Upper lobe of right lung (tissue), 1 donor: ENCODE measurements at places on chromosomes 2 and 18. TPM values are rescaled to one million over a fixed set of nuclear protein-coding genes. Genes with fewer than 3 reads are reported as not detected.

GRCh38 chr2:71927757-71928715 lies 219.6 kb downstream of the CYP26B1 start:
- no peaks in the 10 kb centered on the region for H3K27me3 ChIP-seq
- H3K4me1 ChIP-seq, result no peaks in the 10 kb centered on the region
- H3K4me3 ChIP-seq, result no peak overlapping the region
- DNase-seq, result peak; percentile 33
- H3K36me3 ChIP-seq, result no peaks in the 10 kb centered on the region

DNA sequence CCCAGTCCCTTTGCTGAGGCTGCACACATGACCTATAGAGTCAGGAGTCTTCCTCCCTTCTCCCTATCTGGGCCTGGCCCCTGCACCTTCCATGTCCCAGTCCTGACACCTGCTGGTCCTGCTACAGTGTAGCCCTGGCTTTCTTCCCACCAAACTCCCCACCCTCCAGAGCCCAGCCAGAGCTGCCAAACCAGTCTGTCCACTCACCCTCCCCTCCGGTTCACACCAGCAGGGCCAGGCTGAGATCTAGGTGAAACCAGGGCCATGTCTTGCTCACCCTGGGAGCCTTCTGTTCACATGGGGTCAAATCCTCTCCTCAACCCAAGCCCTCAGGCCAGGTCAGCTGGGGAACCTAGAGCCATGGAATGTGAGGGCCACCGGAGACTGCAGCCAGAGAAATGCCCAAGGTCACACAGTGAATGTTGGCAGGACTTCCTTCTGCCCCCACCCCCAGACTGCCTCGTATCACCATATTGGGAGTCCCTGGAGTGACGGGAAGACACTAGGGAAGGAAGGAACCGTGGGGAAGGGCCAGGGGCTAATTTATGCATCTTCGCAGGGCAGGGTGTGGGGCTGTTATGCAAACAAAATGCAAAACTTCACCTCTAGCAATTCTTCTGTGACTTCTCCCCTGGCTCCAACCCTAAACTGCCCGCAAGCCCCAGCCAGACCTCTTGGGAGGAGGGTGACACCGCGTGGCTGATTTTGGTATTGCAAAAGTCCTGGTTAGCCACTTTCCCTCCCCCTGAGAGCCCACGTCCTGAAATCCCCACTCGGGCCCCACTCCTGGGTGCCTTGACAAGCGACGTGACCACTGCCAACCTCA lies 14.6 kb downstream of the TNS1 start:
- DNase-seq, result peak; percentile 93
- H3K27me3 ChIP-seq, result no peaks in the 10 kb centered on the region
- H3K36me3 ChIP-seq, result no peaks in the 10 kb centered on the region

GRCh38 chr2:217247476-217247875 lies 387.6 kb upstream of the TNP1 start:
- H3K27ac ChIP-seq, result peak overlapping the region; percentile 70
- H3K27me3 ChIP-seq, result no peaks in the 10 kb centered on the region
- H3K4me1 ChIP-seq, result peaks cover 19% of the 10 kb centered on the region

- no peak overlapping the region for H3K4me3 ChIP-seq
- no peaks in the 10 kb centered on the region for H3K27me3 ChIP-seq
- no peak for DNase-seq
- H3K36me3 ChIP-seq, result no peaks in the 10 kb centered on the region
- peaks cover 84% of the 10 kb centered on the region for H3K4me1 ChIP-seq
Observed at GRCh38 chr2:16655445-16655837, 10.2 kb downstream of the CYRIA start.

- no peak for DNase-seq
- H3K4me1 ChIP-seq, result peaks cover 4% of the 10 kb centered on the region
- H3K27me3 ChIP-seq, result no peaks in the 10 kb centered on the region
- no peaks in the 10 kb centered on the region for H3K36me3 ChIP-seq
- H3K27ac ChIP-seq, result no peak overlapping the region
- H3K4me3 ChIP-seq, result no peak overlapping the region
Observed at GRCh38 chr2:236109061-236109460, 59.1 kb downstream of the GBX2 start.

Gene AFF3
- 44.6 TPM for total RNA-seq

- no peaks in the 10 kb centered on the region for H3K36me3 ChIP-seq
- H3K4me1 ChIP-seq, result no peaks in the 10 kb centered on the region
- no peak overlapping the region for H3K27ac ChIP-seq
- no peaks in the 10 kb centered on the region for H3K27me3 ChIP-seq
- no peak overlapping the region for H3K4me3 ChIP-seq
- no peak for DNase-seq
Observed at GRCh38 chr18:27447451-27447881, 262.4 kb upstream of the CHST9 start.

GRCh38 chr18:54607213-54608027 lies 16.4 kb downstream of the DYNAP start:
- no peaks in the 10 kb centered on the region for H3K36me3 ChIP-seq
- DNase-seq, result no peak
- H3K4me3 ChIP-seq, result peak overlapping the region; percentile 37
- no peaks in the 10 kb centered on the region for H3K4me1 ChIP-seq
- no peaks in the 10 kb centered on the region for H3K27me3 ChIP-seq
- H3K27ac ChIP-seq, result peak overlapping the region; percentile 83

DNA sequence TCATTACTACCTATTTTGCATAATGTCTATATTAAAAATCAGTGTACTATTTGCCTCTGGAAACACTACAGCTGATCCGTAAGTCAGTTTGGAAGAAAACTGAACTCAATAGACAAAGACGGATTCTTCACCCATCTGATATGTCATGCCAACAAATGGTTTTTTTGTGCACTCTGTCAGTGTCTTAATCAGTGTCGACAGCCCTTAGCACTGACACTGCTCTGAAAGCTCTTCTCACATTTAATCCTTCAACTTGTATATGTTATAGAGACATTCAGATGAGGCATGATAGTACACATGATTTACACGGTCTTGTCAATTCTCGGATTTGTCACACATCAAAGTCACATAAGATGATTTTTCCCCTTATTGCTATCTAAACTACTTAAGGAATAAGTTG lies 347.5 kb upstream of the GALNT5 start:
- no peaks in the 10 kb centered on the region for H3K27me3 ChIP-seq
- no peak for DNase-seq
- H3K4me1 ChIP-seq, result no peaks in the 10 kb centered on the region
- no peaks in the 10 kb centered on the region for H3K36me3 ChIP-seq

- H3K27ac ChIP-seq, result no peak overlapping the region
- H3K4me3 ChIP-seq, result no peak overlapping the region
- no peaks in the 10 kb centered on the region for H3K36me3 ChIP-seq
- H3K27me3 ChIP-seq, result no peaks in the 10 kb centered on the region
- H3K4me1 ChIP-seq, result no peaks in the 10 kb centered on the region
Observed at GRCh38 chr2:33929467-33929866, 330.4 kb upstream of the FAM98A start.

- H3K36me3 ChIP-seq, result no peaks in the 10 kb centered on the region
- H3K27ac ChIP-seq, result no peak overlapping the region
- no peak for DNase-seq
Observed at GRCh38 chr2:33238111-33238510, 238.3 kb upstream of the RASGRP3 start.

DNA sequence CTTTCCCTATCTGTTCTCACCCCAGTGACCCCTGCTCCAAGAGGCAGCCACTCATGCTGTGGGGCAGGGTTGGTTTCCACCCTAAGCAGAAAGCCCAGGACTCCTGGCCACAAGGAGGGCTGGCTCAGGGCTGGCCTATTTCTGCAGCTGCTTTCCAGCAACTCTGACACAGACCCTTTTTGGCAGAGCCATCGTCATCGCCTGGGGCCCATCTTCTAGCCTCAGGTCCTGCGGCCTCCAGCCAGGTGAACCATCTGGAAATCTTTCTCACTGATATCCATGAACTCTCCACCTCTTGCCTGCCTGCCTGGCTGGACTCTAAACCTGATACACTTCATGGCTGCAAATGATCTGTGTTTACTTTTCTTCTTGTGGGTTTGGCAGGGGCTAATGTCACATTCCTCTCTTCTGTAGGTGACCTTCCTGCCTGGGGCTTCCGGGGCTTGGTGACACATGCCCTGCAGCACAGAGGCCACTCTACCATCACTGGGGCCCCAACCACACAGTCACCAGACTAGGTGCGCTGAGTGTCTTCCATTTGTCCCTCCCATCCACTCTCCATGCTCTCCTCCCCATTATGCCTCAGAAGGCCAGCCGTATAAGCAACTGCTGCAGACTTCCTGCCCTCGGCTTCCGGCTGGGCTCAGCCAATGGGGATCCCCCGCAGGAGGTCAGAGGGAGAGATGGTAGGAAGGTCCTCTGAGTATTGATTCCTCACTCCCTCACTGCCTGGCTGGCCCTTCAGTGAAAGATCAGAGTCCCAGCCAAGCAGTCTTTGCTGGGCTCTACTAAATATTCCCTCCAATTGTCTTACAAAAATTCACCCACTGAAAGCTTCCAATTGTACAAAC lies 9.7 kb upstream of the COPS8 start:
- H3K27me3 ChIP-seq, result no peaks in the 10 kb centered on the region
- no peaks in the 10 kb centered on the region for H3K36me3 ChIP-seq
- H3K27ac ChIP-seq, result no peak overlapping the region
- H3K4me1 ChIP-seq, result peaks cover 28% of the 10 kb centered on the region

DNA sequence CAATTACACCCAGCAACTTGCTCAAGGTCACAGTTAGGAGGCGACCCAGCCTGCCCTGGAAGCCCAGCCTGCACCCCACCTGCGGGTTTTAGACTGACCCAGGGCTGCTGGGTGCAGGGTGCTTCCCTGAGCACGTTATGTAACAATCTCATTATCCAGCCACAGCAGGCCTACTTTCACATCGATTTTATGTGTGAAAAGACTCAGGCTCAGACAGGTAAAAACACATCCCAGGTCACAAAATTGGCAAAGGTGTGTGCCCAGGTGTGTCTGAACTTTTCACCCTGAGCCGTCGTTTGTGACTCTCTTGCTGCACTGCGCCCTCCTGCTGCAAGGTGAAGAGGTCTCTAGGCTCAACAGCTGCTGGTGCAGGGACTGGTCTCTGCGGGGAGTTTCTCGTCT lies 668.2 kb upstream of the HS6ST1 start:
- H3K27me3 ChIP-seq, result no peaks in the 10 kb centered on the region
- H3K27ac ChIP-seq, result no peak overlapping the region
- DNase-seq, result no peak

Gene MAP3K20
- total RNA-seq, result 52.0 TPM

GRCh38 chr18:52850031-52850560 lies 510.1 kb downstream of the DCC start:
- H3K27me3 ChIP-seq, result no peaks in the 10 kb centered on the region
- no peak overlapping the region for H3K4me3 ChIP-seq
- H3K36me3 ChIP-seq, result no peaks in the 10 kb centered on the region
- no peak overlapping the region for H3K27ac ChIP-seq

- H3K27ac ChIP-seq, result no peak overlapping the region
- no peak for DNase-seq
- H3K4me3 ChIP-seq, result no peak overlapping the region
Observed at GRCh38 chr2:76275788-76276187, 565.1 kb upstream of the GCFC2 start.

DNA sequence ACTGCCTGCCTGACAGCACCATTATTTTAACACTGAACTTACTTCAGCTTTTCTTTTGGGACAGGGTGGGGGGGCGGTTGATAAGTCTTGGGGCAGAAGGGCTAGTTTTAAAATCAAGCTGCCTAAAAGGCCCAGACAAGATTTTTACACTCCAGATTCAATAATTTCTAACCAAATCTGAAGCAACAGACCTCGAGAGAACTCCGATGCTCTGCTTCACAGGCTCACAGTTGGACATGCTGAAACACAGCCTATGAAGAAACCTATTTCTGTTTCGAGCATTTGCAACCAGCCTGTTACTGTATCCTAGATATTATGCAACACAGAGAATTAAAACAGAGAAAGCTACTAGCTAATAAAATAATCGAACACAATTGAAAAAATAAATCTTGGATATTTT lies 1.3 kb upstream of the MYT1L start:
- no peaks in the 10 kb centered on the region for H3K27me3 ChIP-seq
- H3K27ac ChIP-seq, result no peak overlapping the region
- H3K4me3 ChIP-seq, result no peak overlapping the region

GRCh38 chr2:66447677-66448076 lies 12.8 kb downstream of the MEIS1 start:
- peak overlapping the region; percentile 93 for H3K27ac ChIP-seq
- H3K36me3 ChIP-seq, result peaks cover 3% of the 10 kb centered on the region
- peak overlapping the region; percentile 67 for H3K4me3 ChIP-seq
- peaks cover 4% of the 10 kb centered on the region for H3K4me1 ChIP-seq
- DNase-seq, result no peak

DNA sequence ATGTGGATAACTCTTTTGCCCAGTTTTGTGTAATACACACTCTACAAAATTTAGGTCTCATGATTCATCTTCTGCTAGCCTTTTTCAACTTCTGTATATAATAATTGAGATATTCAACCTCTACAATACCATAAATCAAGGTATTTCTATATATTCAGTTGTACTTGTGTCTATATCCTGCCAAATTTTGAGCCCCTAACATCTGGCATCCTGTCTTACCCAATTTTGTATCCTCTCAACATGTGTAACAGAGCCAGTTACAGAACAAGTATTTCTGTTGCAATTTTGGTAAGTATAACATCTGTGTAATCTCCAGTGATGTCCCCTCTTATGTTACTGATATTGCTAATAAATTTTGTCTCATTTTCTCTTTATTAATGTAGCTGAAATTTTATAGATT lies 145.8 kb downstream of the TRIB2 start:
- H3K36me3 ChIP-seq, result no peaks in the 10 kb centered on the region
- no peaks in the 10 kb centered on the region for H3K4me1 ChIP-seq
- no peak overlapping the region for H3K4me3 ChIP-seq
- H3K27me3 ChIP-seq, result no peaks in the 10 kb centered on the region
- H3K27ac ChIP-seq, result no peak overlapping the region
- DNase-seq, result no peak

Gene TTN
- 19.6 TPM for total RNA-seq

GRCh38 chr18:27713738-27714095 lies 463.2 kb downstream of the CDH2 start:
- no peak for DNase-seq
- no peak overlapping the region for H3K27ac ChIP-seq
- no peaks in the 10 kb centered on the region for H3K4me1 ChIP-seq
- H3K27me3 ChIP-seq, result no peaks in the 10 kb centered on the region

GRCh38 chr18:25516747-25517498 lies 165.0 kb upstream of the ZNF521 start:
- H3K27ac ChIP-seq, result no peak overlapping the region
- H3K27me3 ChIP-seq, result no peaks in the 10 kb centered on the region
- no peaks in the 10 kb centered on the region for H3K4me1 ChIP-seq
- DNase-seq, result no peak

Gene KLHL30
- total RNA-seq, result 0.90 TPM

DNA sequence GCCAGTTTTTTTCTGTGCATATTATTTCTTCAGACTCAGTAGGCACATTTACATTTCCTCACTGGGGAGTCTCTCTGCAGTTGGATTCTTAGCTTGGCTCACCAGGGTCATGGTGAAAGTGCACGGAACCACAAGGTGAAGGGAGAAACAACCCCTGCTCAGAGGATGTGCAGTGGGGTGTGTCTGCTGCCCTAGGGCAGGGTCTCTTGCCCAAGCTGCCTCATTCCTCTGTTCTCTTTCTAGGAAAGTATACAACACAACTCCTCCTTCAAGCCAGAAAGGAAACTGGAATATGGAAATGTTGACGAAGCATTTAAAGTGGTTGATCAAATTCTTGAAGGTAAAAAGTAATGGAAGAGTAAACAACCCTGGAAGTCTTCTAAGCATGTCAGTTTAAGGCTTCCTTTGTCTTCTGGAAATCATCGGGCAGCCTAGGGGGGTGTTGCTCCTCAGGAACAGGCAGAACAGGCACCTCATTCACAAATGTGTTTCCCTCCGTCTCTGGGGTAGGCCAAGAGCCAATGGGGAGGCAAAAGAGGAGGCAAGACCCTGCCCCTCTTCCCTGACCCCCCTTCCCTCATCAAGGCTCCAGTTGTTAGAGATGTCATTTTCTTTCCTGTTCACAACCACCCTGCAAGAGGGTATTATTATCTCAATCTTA lies 41.4 kb downstream of the AOX1 start:
- no peak for DNase-seq
- H3K4me1 ChIP-seq, result no peaks in the 10 kb centered on the region
- H3K27ac ChIP-seq, result no peak overlapping the region
- no peaks in the 10 kb centered on the region for H3K36me3 ChIP-seq
